Hippocampal formation (tissue), 2 donors: ENCODE measurements at places on chromosomes 16 and 17.

DNA sequence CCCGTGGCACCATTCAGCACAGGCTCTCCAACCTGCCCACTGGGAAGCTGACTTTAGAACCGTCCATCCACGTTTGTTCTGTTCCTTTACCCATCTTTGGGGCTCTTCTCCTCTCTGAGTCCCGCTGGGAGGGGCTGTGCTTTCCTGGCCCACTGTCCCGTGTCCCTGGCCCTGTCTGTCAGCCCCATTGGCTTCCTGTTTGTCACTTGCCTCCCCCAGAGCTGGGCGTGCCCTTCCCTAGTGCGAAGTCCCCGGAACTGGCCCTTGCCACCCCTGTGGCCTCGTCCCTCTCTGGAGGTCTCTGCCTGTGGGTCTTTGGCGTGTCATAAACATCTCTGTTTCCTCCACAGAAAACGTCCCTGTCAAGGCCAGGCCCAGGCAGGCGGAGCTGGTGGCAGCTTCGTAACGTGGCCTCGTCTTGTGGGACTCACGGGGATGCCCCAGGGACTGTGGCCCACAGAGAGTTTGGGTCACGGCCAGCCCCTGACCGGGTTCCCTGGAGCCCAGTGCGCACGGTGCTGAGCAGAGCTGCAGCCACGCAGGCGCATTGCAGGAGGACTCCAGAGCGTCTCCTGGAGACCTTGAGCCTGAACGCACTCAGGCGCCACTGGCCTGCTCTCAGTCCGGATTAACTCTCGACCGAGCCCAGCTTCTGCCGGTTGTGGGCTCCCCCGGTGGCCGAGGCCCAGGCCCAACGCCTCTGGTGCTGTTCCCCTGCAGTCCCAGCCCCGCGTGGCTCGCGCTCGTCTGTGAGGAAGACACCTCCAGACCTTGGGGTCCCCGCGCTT, 7.3 kb downstream of the CHMP6 start:
- DNase-seq, result no peak

DNA sequence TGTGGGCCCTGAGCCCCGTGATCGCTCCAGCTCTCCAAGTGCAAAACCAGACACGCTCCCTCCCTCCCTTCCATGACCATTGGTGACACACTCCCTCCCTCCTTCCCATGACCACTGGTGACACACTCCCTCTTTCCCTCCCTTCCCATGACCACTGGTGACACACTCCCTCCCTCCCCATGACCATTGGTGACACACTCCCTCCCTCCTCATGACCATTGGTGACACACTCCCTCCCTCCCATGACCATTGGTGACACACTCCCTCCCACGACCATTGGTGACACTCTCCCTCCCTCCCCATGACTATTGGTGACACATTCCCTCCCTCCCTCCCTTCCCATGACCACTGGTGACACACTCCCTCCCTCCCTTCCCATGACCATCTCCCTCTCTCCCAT, 56.3 kb downstream of the LMF1 start:
- DNase-seq, result no peak

DNA sequence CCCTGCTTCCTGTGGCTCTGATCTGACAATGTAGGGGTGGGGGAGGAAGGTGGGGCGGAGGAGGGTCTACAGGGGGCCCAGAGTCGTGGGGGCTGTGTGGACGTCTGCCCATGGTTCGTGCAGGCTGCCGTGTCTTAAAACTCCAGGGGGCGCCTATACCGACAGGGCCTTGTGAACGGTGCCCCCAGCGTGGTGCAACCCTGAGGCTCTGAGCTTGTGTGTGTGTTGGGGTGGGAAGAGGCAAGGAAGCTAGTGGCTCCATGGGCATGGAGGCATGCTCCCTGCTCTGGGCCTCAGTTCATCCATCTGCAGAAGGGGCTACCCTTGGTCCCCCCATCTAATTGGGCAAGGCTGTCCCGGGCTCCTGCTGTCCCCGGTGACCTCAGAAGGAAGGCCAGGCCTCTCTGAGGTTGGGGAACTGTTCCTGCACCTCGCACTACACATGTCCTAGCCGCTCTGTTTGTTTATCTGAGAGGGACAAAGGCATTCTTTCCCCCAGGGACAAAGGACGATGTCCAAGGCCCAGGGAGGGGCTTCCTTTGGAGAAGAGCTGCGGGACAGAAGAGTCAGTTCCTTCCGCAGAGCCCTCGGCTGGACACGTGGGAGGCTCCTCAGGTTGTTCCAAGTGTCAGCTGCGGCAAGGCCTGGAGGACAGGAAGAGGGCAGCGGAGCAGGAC, 13.5 kb downstream of the CA4 start:
- no peak for DNase-seq

- DNase-seq, result no peak
Observed at GRCh38 chr16:87764600-87765472, 950 bp downstream of the KLHDC4 start.

GRCh38 chr17:19645734-19646201, 2.8 kb upstream of the ALDH3A2 start:
- DNase-seq, result peak; percentile 51

- DNase-seq, result no peak
Observed at GRCh38 chr16:3032624-3033023, 4.1 kb downstream of the BICDL2 start.

GRCh38 chr17:9862220-9862619, 36.5 kb downstream of the GLP2R start:
- DNase-seq, result no peak

DNA sequence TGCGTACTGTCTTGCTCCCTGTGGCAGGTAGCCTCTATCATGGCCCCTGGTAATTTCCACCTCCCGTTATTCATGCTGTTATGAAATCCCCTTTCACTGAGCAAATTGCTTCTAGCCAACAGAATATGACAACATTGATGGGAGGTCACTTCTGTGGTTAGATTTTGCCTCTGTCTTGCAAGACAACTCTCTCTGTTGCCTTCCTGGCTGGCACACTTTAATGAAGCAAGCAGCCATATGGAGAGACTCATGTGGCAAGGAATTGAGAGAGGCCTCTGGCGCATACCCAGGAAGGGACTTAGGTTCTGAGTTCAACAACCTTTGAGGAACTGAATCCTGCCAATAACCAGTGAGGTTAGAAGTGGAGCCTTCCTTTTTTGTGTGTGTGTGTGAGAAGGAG, 51.8 kb upstream of the GPRC5B start:
- DNase-seq, result no peak

DNA sequence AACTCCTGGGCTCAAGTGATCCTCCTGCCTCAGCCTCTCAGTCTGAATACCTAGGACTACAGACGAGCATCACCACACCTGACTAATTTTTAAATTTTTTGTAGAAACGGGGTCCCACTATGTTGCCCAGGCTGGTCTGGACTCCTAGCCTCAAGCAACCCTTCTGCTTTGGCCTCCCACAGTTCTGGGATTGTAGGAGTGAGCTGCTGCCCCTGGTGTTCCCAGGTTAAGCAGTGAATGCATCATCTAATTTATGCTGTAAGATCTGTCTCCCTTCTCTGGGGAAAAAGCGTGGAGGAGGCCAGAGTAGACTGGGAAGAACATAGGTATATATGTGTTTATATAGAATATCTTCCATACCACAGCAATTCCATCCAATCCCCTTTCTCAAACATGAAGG, 6.6 kb upstream of the N4BP1 start:
- DNase-seq, result no peak

DNA sequence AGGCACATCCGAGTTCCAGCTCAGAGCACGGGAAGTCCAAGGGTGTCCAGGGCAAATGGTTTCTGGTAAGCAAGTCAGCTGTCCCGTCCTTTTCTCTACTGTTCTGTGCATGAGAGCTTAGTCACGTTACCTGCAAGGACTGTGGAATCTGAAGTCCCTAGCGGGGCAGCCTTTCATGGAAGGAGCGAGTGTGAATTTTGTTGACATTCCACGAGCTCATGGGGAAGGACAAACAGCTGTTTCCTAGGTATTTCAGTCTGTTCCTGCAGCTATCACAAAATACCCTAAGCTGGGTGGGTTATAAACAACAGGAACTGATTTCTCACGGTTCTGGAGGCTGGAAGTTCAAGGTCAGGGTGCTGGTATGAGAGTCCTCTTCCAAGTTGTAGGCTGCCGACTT, 109.2 kb downstream of the SDR42E1 start:
- DNase-seq, result no peak

DNA sequence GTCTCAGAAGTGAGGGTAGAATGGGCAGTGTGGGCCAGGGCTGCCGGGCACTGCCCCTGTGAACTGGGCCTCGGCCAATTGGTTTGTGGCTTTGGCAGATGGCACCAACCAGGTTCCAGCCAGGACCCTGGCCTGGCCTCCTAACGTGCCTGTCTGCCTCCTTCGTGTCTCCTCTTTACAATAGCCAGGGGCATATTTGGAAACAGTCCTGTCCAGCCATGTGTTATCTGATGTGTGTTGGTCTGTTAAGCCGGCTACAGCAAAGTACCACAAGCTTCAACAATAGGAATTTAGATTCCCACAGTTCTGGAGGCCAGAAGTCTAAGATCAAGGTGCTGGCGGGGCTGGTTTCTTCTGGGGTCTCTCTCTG, 14.6 kb downstream of the CRISPLD2 start:
- DNase-seq, result no peak

GRCh38 chr17:46770818-46771560, 47.5 kb downstream of the WNT3 start:
- no peak for DNase-seq

DNA sequence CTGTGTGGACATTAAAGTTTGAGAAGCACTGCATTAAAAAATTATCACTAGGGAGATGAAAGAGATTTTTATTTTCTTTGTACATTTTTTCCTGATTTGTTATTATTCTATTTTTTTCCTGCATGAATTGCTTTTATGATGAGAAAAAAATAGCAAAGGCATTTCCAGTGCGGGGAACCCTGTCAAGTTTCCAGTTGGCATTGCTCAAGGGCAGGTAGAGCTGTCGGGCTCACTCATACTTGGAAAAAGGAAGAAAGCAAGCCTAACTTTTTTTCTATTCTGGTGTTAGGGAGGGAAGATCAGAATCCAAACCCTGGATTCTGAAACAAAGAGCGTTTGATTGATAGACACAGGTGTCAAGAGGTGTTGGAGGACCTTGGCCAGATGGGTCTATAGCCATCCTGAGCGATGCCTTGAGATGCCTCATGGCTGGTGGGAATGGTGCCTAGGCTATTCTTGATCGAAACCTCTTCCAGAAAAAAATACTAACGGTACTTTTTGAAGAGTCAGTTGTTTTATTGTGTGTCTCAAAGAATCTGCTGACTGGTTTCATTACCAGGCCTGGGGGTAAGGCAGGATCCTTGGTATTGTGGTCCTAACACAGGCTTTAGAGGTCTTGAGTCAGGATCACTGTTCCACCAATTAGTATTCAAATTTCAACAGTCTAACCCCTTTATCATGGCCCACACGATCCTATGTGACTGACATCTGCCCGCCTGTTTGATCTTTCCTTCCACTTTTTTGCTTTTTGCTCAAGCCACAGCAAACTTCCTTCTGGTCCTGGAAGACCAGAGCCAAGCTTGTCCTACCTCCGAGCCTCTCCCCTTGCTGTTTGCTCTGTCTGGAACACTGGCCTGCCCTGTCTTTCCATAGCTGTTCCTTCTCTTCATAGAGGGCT, 20.1 kb downstream of the SNX29 start:
- no peak for DNase-seq

DNA sequence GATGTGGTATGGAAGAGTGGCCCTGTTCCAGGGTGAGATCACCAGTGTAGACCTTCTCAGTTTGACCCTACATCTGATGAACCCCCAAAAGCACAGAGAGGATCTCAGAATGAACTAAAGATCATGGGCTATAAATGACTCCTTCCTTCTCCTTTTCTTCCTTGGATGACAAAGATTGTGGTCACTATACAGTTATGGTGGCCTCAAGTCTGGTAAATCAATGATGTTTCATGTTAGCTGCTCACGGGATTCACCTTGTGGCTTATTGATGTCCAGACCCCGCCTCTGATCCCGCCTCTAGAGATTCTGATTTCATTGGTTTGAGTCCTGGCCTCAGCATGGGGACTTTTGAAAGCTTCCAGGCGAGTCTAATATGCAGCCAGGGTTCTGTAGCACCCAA, 112.2 kb downstream of the PITPNC1 start:
- DNase-seq, result no peak

DNA sequence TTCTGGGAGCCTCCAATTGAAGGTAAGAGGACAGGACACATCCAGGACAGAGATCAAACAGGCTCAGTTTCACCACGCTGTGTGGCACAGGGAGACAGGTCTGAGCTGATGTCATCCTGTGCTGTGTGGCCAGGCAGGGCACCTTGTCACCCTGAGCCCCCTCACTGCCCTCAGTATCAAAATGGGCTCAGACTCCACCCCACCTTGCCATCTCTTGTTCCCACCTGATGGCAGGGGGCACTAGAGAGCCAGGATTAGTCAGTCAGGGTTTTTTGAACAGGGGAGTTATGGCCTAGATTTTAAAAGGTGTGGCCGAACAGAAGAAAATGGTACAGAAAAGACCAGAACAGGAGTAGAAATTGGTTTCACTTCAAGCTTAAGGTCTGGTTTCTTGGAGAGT, 2.6 kb downstream of the KAT2A start:
- no peak for DNase-seq

DNA sequence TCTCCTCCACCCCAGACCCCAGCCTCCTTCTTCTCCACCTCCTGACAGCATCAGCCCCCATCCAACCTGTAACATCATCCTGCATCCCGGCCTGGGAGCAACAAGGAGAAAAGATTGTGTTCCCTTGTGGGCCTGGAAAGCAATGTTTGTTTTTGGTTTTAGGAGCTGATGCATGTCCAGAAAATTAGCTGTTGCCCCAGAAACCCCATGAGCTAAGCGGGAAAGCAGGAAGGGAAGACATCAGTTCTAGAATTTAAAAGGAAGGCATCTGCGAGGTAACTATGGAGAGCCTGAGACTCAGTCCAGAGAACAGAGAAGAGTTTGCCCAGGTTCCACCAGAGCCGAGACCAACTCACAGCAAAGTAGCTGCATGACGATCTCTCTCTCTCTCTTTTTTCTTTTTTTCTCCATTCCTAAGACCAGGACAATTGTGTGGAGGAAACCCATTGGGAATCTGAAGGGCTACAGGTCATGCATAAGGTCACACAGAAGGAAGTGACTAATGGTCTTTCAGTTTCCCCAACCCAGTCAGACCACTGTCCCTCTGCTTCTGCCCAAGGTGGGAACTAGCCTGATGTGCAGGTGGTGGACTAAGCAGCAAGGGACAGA, 124.4 kb downstream of the SLC39A11 start:
- no peak for DNase-seq

DNA sequence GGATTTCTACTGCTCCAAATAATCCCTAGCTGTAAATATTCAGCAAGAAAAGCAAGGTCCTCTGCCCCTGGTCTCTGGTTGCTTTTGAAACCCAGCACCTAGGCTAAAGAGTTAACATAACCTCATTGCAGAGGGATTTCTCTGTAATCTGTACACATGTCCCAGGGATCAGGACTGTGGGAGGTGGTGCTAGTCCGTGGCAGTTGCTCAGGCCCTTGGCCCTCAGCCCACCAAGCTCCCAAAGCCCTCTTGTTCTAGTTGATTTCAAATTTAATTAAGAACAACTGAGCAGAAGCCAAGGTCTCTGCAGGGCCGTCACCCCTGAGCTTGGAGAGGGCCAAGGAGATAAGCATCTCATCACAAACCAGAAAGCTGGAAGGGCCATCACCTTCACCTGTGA, 181.1 kb downstream of the SOX9 start:
- DNase-seq, result no peak
